ENCODE measurements at places on chromosomes 1 and 21.

GRCh38 chr1:6087377-6087772, 41.7 kb downstream of the KCNAB2 start:
- DNase-seq: no peak

DNA sequence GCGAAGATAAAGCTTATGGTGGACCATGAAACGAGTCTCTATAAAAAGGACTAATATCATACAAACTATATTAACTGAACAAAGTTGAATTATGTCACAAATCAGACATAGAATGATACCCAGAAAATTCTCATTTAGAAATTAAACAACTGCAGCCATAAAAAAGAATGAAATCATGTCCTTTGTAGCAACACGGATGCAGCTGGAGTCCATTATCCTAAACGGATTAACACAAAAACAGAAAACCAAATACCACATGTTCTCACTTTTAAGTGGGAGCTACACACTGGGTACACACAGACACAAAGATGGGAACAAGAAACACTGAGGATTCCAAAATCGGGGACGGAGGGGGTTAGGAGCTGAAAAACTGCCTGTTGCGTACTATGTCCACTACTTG, 11.5 kb downstream of the COP1 start:
- no peak for DNase-seq

GRCh38 chr1:216306830-216307229, 116.4 kb downstream of the USH2A start:
- DNase-seq: no peak

DNA sequence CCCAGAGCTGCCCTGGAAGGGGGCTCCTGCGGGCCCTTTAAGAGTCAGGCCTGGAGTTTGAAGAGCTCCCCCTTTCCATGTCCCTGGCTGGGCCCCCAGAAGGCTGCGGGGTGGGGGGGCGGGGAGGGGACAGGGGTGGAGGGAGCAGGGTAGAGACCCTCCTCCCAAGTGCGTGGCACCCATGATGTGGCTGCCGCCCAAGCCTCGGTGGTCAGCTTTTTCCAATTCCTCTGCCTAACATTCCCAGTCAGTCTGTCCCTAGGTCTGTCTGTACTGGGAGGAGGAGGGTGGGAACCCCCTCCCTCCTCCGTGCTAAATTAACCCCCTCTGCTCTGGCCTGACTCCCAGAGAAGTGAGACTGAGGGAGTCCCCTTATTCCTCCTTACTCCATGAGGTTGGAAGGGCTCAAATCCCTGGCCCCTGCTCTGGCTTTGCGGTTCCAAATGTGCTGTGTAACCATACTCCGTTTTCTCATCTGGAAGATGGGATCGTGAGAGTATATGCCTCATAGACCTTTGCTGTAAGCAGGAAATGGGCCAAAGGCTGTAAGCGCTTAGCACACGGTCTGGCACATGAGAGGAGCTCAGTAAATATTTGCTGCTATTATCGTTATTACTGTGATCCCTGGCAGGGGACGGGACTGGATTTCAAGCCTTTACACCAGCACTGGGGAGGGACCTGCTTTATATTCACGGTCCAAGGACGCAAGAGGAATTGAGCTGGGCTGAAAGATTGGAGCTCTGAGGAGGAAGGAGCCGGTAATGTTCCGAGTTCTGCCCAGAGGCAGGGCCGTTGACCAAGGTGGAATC, 658 bp upstream of the COL16A1 start:
- no peak for DNase-seq

DNA sequence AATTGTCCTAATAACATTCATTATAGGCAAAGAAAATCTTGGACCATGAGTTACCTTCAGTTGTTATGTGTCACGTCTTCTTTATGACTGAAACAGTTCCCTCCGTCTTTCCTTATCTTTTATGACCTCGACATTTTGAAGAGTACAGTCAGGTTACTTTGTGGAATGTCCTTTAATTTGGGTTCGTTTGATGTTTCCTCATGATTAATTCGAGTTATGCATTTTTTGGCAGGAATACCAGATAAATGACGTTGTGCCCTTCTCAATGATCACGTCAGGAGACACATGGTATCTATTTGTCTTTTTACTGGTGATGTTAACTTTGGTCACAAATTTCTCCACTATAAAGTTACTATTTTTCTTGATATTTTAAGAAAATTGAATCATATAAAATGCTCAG, 17.3 kb upstream of the KLF17 start:
- no peak for DNase-seq

DNA sequence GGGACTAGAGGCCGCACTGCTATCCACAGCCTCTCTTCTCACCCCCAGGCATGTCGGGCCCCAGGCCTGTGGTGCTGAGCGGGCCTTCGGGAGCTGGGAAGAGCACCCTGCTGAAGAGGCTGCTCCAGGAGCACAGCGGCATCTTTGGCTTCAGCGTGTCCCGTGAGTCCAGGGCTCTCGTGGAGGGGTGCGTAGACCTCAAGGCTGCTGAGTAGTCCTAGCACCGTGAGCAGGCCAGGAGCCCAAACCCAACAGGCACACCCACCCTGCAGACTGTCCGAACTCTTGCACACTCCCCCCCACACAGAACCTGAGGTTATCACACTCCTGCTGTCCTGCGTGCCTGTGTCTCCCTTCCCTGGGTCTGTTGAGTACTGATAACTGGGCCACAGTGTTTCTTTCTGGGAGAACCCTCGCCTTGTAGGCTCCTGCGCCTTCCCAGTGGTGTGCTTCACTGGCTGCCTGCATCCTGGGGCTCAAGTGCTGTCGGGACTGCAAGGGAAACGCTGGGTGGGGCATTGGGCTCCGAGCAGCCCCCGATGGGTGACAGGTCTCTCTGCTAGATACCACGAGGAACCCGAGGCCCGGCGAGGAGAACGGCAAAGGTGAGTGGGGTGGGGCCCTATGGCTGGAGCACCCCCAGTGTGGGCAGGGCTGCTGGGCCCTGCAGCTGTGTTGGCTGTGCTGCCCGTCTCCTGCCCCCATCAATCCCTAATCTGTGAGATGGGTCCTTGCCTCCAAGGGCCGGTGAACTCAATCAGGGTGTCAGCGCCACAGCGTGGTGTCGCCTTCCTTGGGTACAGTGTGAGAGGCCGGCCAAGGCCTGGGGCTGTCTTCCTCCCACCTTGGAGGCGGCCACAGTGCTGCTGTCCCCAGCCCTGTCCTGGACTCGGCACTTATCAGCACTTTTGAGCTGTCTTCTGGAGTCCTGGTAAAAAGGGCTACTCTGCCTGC, 4.0 kb upstream of the GJC2 start:
- no peak for DNase-seq

GRCh38 chr1:199335496-199335895, 692.0 kb upstream of the NR5A2 start:
- no peak for DNase-seq
